ENCODE measurements at places on chromosomes 12 and 14.
A peak's percentile ranks its signal among the peaks of the same experiment; 100 is the strongest.

- DNase-seq, result no peak
Measured at GRCh38 chr12:1838205-1838993, 18.0 kb downstream of the LRTM2 start.

DNA sequence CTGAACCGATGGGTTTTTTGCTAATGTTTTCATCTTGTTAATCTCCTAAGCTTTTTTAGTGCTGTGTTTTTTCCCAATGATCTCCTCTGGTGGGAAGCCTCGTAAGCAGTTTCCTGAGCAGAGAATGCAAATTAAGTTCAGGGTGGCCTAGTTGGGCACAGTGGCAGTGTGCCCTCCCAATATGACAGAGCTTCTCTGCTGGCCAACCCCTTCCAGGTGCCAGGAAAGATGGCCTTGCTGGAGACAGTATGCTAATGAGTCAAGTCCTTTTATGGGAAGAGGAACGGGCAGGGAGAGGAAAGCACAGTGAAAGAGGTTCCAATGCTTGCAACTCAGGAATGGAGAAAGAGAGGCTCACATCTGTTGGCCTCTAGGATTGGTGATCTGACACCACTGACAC lies 115.8 kb downstream of the GCH1 start:
- no peak for DNase-seq

GRCh38 chr14:75242546-75243273 lies 35.9 kb upstream of the FOS start:
- DNase-seq, result peak; percentile 89

GRCh38 chr12:124497039-124497438 lies 70.4 kb downstream of the NCOR2 start:
- DNase-seq, result no peak

DNA sequence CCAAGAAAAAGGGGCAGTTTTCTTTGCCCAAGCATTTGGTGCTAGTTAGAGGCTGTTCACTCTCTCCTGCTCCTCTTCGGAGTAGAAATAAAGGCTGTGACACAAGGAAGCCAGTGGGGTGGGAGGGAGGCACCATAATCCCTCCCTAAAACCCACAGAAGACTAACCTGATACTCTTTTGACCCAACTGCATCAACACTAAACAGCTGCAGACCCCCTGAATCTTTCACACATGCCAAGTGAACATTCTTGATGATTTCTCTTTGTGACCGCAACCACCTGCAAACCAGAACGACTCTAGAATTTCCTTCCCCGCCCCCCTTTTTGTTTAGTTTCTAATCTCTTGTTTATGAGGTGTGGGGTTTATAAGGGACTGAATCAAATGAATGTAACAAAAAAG lies 175.8 kb upstream of the BCL2L14 start:
- no peak for DNase-seq

GRCh38 chr12:126447346-126447745 lies 1382.1 kb downstream of the AACS start:
- no peak for DNase-seq

DNA sequence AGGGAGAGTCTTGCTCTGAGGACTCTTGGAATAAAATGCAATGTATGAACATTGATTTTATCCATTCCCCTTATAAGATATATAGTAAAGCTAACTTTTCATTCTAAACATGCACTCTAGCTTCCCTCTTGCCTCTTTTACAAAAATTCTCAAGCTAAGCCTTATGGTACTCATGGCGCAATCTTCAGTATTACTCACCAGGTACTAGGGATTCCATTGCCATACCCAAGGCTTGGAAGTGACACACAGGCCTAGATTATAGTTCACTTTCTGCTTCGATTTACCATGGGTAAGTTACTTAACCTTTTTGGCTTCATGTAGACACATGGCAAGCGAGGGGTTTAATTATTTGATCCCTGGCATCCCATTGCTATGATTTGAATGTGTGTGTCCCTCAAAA lies 331.5 kb downstream of the LRIG3 start:
- DNase-seq, result no peak

DNA sequence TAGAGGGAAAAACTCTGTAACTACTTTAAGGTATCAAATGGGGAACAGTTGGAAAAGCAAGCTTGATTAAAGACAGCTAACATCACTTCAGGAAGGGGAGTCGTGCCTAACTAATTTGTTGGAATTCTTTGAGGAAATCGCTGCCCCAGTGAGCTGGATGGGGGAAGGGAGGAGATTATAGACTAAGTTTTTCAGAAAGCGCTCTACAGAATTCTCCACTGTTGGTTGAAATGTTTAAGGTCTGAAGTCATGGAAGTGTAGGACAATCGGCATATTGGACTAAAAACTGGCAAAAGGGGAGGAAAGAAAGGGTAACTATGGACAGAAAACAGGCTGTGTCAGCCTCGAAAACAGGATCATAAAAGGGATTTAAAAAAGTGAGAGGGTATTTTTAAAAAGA lies 229.9 kb upstream of the HMGA2 start:
- DNase-seq, result no peak

GRCh38 chr12:27190761-27191160 lies 53.3 kb upstream of the STK38L start:
- DNase-seq, result no peak

- DNase-seq, result no peak
Measured at GRCh38 chr12:113230315-113231234, 9.3 kb downstream of the TPCN1 start.

DNA sequence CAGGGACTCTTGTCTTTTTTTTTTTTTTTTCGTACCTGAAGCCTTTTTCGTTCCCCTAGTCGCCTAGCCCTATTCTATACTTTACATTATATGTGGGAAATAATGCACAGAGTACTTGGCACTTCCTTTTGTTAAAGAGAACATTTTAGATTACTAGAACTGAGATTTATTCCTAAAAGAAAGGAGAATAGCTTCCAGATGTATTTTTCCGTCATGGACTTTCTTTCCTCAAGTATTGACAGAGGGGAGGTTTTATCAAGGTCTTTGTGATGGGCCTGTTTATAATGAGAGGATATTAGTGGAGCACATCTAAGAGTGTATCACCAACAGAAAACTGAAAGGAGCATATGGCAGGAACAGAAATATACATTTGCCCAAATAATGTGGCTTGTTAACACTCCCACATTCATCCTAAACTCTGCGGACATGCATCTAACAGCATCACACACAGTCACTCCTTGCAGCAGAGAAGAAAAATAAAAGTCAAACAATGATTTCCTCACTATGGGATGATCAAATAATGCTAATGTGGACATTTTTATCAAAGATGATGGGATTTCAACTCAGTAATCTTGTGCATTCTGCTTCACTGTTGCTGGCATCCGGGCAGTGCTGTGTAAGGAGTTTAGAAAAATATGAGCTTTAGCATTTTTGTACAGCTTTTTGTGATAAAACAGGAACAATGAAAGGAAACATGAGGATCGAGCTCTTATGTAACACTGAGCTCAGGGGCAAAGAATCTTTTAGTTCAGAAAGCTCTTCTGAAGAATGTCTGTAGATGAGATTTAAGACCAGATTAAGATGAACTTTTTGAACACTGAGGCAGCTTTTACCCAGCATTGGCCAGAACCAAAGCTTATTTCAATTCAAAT lies 183.1 kb downstream of the EGLN3 start:
- DNase-seq, result peak; percentile 32

GRCh38 chr14:102798926-102799325 lies 21.7 kb downstream of the TRAF3 start:
- no peak for DNase-seq

DNA sequence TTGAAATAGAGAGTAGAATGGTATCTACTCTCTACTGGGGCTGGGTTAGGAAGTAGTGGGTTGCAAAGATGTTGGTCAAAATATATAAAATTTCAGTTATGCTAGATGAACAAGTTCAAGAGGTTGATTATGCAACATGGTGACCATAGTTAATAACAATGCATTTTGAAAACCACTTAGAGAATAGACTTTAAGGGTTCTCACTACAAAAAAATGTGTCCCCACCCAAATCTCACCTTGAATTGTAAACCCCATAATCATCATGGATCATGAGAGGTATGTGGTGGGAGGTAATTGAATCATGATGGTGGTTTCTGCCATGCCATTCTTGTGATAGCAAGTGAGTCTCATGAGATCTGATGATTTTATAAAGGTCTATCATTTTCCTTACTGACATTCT lies 94.0 kb downstream of the C12orf50 start:
- DNase-seq, result no peak

DNA sequence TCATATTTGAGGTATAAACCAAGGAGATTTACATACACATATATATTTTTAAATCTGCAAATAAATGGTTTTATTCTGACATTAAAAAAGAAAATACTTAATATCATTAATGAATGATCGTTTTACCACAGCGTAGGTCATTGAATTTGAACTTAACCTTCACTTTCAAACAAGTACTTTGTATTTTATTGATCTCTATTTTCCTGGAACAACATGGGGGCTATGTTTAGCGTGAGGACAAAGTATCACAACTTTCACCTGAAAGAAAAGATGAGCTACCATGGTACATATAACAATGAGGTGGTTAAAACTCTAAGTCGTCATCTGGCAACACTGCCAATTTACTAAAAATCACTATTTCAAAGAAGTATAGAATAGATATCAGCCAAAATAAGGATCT lies 6.0 kb downstream of the GYS2 start:
- no peak for DNase-seq

- DNase-seq, result peak; percentile 77
Measured at GRCh38 chr12:70645494-70646317, 8.5 kb upstream of the PTPRB start.

- DNase-seq, result no peak
Measured at GRCh38 chr12:22313963-22314330, 20.6 kb downstream of the ST8SIA1 start.

GRCh38 chr12:108768591-108769500 lies 37.5 kb upstream of the CORO1C start:
- no peak for DNase-seq

- DNase-seq, result no peak
Measured at GRCh38 chr14:65959563-65960024, 526.6 kb upstream of the CCDC196 start.

DNA sequence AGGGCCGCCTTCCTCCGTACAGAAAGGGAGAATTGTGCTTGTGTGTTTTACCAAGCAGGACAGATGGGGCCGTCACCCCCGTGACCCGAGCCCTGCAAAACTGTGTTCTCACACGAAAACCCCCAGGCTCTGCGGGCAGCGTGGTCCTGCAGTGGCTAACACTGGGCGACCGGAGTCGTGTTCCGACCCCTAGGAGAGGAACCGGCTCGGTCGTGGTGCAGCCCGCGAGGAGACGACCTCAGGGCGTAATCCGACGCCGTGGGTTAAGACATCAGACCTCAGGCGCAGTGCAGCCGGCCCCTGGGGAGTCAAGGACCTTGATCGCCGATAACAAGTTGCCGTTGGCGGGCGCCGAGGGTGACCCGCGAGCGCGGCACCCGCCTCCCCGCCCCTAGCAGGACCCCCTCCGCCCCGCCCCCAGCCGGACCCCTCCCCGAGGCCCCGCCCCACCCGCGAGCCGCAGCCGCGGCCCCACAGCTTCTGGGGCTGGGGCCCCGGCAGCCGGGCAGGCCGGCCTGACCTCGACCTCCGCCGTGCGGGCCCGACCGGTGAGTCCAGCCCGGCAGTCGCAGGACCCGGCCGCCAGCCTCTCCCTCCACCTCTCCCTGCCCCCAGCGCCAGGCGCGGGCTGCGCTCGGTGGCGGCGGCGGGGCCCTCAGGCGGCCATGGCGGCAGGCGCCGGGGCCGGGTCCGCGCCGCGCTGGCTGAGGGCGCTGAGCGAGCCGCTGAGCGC lies at the start of gene CHPT1:
CHPT1 (plus strand) TSS at position 444 of the 733 bp plus-strand sequence; CDS start at position 666, 222 bp downstream.
- DNase-seq, result no peak

DNA sequence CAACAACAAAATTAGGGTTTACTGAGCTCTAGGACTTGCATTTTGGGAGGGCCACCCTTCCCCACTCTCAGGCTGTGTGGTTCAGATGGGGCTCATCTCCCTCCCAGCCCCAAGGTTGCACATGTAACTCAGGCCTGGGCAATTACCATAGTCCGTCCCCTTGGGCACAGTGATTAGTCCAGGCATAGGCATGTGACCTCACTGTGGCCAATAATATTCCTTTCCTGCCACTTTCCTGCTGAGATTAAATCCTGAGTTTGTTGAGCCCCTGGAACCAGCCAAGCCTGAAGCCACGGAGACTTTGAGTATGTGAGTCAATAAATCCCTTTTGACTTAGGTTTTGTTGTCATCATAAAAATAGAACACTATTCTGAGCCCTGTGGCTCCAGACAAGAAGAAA lies 113.0 kb downstream of the AACS start:
- no peak for DNase-seq

DNA sequence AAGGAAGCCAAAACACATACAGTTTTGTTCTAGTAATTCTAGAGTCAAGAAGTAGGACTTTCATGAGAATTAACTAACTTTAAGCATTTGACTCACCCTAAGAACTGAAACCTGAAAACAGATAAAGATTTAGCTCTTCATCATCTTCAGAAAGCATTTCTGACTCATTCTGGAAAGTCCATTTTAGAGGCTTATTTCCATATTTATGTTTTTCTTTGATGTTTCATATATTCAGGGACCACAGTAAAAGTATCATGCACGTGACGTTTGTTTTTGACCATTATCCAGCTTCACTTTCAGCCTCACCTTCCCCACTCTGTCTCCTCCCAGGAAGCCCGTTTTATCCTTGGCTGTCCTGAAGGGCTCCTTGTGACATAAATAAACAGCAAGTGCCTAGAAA lies 79.2 kb downstream of the MDGA2 start:
- DNase-seq, result no peak

GRCh38 chr12:131831635-131832041 lies 3.4 kb downstream of the MMP17 start:
- DNase-seq, result peak; percentile 87

DNA sequence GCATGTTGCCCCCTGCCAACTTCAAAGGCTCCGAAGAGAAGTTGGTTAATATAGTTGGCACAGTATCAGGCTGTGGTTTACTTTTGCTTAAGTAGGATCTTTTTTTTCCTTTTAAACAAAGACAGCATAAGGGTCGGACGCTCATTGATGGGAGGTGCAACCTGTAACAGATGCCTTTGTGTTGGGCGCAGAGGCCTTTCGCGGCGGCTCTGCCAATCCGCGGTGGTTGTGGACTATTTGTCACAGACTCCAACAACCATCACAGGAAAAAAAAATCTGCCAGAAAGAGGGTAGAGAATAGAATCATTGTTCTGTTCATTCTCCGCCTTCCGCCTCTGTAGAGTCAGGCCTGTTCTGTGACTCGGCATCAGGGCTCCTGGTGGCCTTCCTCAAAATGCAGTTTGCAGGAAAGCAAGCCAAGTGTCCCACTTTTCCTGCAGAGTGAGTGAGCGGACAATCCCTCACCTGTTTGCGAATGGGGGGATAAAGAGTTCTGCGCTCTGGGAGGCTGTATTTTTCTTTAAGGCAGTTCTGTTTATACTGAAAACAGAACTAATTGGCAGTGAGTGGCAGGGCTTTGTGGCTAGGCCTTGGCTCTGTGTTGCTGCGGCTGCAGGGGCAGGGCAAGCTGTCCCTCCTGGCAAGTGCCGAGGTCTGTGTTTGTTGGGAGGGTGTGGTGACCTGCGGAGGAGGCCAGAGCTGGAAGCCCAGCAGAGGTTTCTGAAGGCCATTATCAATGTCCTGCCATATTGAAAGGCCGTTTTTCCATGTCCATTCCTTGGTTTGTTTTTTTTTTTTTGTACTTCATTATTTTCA lies 83.0 kb upstream of the PIWIL1 start:
- no peak for DNase-seq

DNA sequence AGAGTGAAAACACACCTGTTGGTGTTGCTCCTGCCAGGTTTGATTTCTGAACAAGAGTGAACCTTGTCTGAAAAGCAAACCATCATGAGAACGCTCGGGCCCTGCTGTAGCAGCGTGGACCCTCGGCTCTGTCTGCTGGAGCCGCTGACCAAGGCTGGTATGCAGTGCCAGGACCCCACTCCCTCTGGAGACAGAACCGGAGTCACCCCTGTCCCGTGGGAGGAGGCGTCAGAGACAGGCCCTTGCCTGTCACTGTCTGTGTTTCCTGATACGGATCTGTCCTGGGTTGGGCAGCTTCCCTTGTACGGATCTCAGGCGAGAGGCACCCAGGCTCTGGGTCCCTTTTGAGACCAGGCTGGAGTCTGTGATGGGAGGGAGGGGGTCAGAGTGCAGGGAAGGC lies 111.6 kb downstream of the ADGRD1 start:
- DNase-seq, result no peak
